ENCODE measurements at places on chromosomes 2 and 18.

DNA sequence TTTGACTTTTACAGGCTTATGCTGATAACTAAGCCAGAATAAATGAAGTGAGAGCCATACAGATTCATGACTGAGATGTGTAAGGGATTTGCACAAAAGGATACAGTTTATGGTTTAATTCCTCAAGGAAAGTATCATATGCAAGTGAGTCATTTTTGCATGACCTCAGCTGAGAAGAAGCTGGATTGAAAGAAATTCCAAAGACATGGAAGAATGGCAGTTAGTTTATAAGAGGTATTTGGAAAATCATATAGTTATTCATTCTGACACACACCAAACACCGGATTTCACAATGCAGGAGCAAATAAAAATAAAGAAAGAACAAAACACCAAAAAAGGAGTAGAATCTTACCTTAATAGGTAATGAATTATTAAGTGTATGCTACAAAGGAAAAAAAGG, 83.2 kb upstream of the RND3 start:
- no peak for DNase-seq

DNA sequence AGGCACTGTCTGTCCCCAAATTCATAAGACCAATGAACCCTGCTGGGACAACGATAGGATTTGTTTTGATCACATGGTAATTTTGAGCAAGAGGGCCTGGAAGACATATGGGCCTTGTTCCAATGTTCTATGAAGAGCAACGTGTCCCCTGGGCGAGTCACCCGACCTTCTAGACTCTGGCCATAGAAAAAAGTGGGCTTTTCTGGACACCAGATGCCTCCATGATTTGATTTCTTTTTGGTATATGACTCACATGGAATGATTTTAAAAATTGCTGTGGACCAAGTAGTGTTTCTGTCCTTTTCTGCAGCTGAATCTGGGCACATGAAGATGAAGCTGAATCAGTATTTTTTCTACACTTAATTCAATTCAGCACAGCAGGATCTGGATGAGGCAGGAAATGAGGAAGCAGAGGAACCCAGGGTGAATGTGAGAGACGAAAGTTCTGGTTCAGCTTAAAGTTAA, 104.9 kb downstream of the CDC42EP3 start:
- DNase-seq, result no peak

DNA sequence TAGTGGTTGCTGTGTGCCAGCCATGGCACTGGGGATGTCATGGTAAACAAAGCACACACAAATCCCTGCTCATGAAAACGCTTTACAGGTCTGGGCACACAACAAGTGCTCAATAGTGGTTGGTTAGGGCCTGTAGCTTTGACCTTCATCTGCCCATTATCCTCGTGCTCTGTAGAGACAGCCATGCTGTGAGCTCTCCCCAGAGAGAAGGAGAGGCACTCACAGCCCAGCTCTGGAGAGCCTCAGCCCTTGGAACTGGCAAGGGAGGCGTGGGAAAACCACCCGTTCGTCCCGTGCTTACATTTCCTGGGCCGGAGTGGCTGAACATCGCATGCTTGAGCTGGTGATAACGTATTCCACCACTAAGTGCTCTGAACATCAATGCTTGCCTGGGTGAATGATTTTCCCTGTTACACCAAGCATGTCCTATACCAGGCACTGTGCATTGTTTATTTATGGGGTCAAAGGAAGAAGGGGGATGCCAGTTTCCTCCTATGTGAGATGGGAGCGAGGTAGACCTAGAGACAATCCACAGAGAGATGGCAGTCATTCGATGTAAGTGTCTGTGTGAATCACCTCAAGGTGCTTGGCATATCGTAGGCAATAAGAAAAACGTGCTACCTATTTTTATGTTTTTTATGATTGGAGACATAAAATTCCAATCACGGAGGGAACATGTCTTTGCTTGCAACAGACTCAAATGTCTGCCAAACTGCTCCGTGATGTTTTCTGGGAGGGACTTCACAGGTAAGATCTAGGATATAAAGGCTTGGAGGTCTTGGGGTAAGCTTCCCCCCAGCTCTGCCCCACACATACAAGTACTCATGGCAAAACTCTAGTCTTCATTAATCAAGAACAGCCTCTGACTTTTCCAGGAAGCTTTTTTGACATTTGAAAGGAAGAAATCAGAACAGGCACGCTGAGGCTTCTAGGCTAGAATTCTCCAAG, 75.5 kb downstream of the DDX1 start:
- DNase-seq, result no peak

DNA sequence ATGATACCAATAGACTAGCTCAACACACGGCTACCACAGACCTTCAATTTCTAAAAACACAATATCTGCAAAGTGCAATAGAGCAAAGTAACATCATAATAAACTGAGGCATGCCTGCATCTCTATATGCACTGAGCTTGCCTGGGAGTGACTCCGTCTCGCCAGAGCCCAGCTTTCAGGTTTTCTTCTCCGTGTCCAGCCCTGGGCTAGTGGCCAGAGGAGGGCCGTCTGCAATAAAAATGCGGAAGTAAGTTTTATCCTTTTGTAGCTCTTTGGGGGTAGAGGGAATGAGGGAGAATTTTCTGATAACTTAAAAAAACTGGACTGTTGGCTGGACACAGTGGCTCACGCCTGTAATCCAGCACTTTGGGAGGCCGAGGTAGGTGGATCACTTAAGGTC, 41.0 kb upstream of the GPR17 start:
- no peak for DNase-seq

- DNase-seq, result no peak
Measured at GRCh38 chr18:7637269-7637668, 70.2 kb downstream of the PTPRM start.
